ENCODE measurements at places on chromosomes 7 and 10.

DNA sequence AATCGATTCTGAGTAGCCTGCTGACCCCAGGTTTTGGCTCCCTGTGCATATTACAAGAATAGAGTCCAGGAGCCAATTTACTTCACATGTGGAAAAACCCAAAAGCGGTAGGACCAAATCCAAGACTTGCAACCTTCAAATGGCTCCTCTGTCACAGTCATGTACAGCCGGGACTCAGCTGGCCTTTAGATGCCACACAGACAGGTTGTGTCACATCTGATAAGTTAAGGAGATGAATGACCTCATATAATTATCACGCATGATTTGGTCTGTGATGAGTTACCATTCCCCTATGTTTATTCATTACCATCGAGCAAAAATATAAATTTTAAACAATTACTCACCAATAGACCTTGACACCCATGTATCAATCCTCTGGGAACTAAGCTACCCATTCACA lies 14.2 kb downstream of the CACNA2D1 start:
- no peak for DNase-seq

GRCh38 chr7:156906200-156906649 lies 13.2 kb upstream of the LMBR1 start:
- no peak for DNase-seq

DNA sequence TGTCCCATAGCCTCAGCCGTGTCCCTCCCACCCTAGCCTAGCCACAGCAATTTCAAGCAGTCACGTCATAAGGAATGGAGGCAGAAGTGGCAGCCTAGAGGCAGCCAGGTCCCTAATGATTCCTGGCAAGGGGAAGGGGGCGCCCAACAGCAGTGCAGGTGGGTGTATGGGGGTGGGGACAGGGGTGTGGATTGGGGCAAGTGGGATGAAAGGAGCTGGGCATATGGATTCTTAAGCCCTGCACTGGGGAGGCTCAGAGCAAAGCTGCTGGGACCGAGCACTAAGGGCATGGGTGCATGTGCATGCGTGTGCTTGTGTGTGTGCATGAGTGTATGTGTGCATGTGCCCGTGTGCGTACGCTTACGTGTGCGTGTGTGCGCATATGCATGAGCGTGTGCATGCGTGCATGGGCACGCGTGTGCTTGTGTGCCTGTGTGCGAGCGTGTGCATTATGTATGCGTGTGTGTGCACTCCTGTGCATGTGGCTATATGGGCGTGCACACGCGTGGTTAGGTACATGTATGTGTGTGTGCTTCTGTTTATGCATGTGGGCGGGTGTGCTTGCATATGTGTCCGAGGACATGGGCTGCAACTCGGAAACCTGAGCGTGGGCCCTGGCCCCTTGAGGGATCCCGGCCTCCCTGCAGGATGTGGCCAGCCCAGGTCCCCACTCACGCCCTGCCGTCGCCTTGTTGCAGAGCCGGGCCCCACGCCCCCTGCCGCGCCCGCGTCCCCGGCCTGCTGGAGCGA lies 34.1 kb downstream of the SH2B2 start:
- DNase-seq: no peak

DNA sequence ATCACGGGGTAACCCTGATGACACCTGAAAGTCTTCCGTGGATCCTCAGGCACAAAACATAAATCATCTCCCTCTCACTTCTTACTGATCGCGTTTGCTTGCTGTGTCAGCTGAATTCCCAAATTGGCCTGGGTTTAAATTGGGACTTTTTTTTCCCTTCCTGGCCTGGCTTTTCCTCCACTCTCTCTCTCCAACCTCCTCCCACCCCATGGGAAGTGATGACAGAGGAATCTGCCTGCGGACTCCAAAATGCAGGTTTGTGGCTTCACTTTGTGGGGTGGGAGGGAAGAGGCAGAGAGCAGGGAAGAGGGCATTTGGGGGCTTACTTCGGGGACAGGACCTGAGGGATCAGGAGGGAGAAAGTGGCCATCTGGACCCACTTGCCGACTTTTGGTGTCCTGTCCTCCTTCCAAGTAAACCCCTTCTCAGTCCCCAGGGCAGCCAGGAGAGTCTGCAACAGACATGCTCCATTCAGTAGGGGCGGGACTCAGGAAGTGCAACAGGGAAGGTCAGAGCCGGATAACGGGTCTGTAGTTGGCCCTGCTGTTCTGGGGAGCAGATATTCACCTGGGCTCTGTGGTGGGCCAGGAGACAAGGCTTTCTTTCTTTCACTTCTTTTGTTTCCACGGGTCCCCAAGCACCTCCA lies 172.7 kb downstream of the PLXNA4 start:
- DNase-seq: no peak

GRCh38 chr7:127863082-127863481 lies 168.2 kb downstream of the LRRC4 start:
- no peak for DNase-seq

GRCh38 chr10:48667960-48668590 lies 16.6 kb upstream of the WDFY4 start:
- DNase-seq: no peak

DNA sequence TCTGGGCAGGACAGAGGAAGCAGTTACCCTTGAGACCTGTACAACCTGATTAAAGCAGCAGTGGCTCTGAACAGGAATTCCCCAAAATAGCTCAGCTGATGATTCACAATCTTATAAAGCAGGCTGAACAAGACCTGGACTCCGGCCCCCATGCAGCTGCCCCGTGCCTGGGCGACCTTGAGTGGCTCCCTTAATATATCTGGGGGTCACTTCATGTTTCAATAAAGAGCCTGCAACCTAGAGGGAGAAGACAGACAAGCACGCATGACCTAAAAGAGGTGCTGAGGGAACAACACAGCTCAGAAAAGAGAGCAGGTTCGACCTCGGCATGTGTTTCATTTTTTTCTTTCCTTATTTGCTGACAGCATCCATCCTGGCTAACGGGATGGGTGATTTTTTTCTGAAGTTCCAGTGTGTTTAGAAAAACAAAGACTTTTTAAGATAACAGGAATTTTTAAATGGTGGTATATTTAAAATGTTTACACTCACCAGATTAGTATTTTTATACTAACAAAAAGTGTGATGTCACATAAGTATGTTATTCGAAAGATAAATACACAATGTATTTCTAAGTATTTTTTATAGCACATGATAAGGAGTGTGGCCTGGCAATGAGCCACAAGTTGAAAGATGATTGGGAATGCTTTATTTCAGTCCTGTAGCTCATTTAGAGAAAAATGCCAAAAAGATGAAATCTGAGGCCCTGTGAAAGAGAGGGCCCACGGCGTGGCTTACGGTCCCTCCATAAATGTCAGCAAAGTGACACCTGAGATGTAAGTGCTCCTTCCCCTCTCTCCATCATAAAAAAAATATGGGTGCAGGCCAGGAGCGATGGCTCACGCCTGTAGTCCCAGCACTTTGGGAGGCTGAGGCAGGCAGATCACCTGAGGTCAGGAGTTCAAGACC lies 161.3 kb downstream of the SLIT1 start:
- DNase-seq: peak; percentile 71

- no peak for DNase-seq
Observed at GRCh38 chr7:70719125-70719524, 412.8 kb upstream of the GALNT17 start.

- DNase-seq: no peak
Observed at GRCh38 chr7:47370461-47371042, 211.4 kb downstream of the TNS3 start.

DNA sequence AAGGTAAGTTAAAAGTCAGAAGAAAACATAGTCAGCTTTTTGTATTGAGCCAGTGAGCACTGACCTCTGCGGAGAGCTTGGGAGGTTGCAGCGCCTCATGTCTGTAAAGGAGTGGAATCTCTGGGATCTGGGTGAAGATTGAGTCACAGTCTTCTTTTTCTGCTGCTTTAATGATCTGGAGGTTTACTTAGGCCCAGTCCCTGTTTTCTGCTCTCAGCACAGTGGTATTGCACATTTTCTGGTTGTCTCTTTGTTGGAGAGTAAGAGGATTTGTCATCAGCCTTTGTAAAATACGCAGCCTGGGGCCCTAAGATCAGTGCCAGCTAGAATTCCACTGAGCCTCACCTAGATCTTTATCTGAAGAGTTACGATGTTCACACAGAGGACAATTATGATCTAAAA lies 58.3 kb upstream of the GJD4 start:
- DNase-seq: peak; percentile 40

- no peak for DNase-seq
Observed at GRCh38 chr10:77490534-77491314, 146.9 kb downstream of the KCNMA1 start.

DNA sequence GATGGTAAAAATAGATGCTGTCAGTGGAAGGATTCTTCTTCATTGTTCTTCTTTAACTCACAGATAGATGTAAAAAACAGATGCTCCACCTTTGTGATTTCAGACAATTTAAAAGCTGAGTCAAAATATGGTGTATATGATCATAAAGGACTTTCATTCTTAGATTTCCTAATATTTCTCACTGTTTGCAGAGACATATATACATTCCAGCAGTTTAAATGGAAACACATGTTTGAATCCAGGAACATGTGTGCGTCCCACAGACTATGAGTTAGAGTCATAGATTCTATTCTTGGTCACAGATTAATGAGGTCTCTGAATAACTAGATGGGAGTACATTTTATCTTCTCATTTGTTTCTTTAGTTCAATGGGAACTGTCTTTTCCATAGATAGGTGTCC lies 109.6 kb downstream of the BICC1 start:
- no peak for DNase-seq

DNA sequence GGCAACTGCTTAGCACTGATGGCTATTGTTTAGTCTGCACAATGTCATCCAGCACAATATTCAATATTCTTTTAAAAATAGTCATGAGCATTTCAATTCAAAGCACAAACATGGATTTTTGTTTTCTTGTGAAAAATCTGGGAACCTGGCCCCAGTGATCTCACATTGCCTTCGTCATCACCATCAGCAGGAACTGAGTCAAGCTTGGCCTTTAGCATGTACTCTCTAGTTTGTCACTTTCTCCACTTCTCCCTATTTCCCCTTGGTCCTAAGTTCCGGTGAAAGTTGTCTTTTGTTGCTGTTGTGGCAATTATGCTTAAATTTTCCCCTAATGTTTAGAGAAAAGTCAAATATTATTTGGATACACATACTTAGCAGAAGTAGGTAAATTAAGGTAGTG lies 252.9 kb upstream of the SORCS1 start:
- no peak for DNase-seq

- no peak for DNase-seq
Observed at GRCh38 chr7:23205909-23206767, 24.3 kb downstream of the NUP42 start.

DNA sequence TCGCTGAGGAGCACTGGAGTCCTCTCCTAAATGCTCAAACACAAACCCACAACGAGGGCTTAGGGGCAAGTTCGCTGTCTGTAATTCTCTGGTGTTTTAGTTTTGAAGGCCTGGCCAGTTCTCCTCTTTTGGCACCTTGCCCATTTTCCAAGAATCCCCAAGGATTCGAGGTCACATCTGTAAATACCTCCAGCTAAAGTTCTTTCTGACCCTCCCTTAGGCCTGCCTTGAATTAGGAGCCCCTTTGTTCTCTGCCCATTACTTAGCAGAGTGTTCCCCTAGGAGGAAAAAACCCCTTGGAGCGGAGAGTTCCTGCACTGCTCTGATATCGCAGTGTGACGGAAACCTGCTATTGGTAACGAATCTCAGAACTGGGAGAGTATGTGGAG lies 743 bp upstream of the PYROXD2 start:
- no peak for DNase-seq

DNA sequence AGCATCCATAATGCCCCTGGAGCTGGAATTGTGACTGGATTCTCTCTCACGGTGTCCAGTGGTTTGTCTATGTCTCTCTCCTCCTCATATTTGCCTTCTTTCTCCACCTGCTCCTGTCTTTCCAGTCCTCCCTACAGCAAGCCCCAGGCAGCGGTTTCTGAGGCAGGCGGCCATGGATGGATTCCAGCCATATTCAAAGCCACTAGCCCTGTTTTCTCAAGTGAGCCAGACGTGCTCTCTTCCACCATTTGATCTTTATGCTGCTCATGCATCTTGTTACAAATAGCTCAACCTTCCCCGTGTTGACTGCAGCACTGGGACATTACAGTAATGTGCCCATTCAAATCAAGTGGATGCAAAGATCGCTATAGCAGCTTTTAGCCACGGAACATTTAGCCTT lies 387.2 kb upstream of the PODXL start:
- DNase-seq: no peak

- DNase-seq: peak; percentile 58
Observed at GRCh38 chr10:4849555-4850242, 23.7 kb downstream of the AKR1E2 start.

- DNase-seq: no peak
Observed at GRCh38 chr7:2065528-2065927, 167.2 kb downstream of the MAD1L1 start.

- DNase-seq: no peak
Observed at GRCh38 chr7:6128205-6128604, 97.0 kb downstream of the ANKRD61 start.

- no peak for DNase-seq
Observed at GRCh38 chr10:123272171-123272570, 118.0 kb downstream of the BUB3 start.

- no peak for DNase-seq
Observed at GRCh38 chr7:127702052-127702652, 50.2 kb downstream of the SND1 start.

DNA sequence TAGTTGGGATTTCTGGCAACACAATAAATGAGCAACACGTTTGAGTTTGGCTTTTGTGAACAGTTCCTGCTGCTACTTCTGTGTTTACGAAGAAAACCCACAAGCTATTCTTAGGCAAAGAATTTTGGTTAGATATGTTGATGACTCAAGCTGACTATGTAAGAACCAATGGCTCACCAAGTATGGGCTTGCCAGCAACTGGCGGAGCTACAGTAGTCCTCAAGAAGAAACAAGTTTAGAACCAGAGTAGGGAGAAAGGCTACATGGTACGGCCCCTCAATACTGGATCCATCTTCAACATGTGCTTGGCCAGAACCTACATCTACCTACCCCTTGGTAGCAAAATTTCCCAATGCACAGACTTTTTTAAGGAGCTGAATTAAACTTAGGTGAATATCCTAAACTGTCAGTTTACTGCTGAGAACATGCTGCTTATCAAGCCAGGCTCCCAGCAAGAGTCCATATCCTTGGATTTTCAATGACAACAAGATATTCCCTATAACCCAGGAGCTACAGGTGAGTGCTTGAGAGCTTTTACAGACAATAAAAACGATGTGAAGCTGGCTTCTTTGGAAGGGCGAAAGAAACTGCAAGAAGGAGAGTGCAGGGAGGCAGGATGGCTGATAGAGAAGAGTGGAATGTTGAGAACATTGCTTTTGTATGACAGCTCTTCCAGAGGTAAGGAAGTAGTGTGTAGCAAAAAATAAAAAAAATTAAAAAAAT lies 74.3 kb upstream of the ASAH2 start:
- DNase-seq: peak; percentile 61

- no peak for DNase-seq
Observed at GRCh38 chr7:71625545-71625944, 493.6 kb downstream of the GALNT17 start.

- no peak for DNase-seq
Observed at GRCh38 chr7:92720604-92721350, 115.6 kb downstream of the CDK6 start.

All from HS-27A (cell line).